ENCODE measurements at places on chromosomes 2 and 18.

- DNase-seq = no peak
Measured at GRCh38 chr2:117631152-117631945, 183.1 kb upstream of the DDX18 start.

GRCh38 chr2:200258881-200259576, 47.5 kb upstream of the SPATS2L start:
- DNase-seq = no peak

- no peak for DNase-seq
Measured at GRCh38 chr2:77602771-77603170, 80.6 kb upstream of the LRRTM4 start.

DNA sequence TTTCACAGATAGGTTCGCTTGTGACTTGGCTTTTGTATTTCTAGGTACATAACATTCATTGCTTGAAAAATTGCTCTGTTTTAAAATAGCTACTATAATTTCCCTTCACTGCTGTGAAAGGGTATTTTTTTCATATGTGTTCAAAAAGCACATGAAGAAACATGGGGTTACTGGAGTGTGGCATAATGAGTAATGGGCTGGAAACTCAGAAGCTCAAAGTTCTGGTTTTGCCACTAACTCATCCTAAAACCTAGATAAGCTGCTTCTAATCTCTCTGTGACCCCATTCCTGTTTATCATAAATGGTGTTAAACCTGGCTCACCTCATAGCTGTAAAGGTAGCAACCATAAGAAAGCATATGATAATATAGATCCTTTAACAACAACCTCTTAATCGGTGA, 319.3 kb downstream of the PTPRM start:
- no peak for DNase-seq

- DNase-seq = no peak
Measured at GRCh38 chr2:86256982-86257381, 57.7 kb downstream of the MRPL35 start.

GRCh38 chr2:235087832-235088495, 136.1 kb downstream of the SH3BP4 start:
- no peak for DNase-seq

DNA sequence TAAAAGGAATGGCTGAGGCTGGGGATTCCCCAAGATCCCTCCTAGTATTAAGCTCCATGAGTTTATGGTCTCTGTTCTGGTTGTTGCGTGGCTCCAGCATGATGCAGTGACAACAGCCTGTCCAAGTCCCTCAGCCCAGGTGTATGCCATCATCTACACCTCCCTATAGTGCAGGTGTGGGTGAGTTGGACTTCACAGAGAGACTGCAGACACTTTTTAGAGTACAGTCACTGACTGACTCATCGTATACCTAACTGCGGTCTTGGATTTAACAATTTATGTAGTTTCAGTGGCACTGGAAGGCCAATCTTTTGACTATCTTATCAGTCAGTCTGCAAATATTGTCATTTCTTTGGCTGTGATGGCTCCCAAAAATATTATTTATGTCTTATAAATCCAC, 415.0 kb downstream of the TMX3 start:
- no peak for DNase-seq

DNA sequence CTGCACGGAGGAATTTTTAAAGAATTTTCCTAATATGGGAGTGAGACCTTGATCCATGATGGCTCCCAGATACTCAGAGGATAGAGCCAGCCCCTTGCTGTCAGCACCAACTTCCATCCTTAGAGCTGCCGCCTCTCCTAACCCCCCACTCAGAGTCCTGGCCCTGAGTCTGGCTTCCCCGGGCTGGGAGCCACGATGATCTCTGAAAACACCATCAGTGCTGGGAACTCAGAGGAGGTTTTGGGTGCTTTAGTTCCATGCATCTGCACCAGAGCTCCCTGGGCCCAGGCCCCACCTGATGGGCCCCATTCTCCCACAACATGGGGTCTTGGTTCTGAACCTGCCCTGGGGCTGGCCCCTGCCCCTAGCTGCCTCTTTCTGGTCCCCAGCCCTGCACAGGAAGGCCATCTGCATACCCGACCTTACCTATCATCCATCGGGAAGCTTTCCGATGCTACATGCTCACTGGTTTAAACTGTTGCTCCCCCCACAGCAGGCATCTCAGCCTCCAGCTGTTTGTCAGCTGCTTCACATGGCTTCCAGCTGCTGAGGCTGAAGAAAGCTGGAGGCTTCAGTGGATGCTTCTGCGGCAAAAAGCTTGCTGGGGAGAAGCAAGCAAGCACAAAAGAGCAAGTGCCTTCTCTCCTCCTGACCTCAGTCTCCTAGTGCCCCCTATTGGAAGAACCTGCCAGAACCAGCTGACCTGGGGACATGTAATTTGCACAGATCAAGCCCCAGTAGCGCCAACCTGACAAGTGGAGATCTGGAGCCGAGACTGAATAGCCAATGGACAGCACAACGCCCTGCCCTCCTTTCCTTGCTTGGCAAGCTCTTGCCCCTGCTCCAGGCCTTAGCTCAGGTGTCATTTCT, 24.2 kb upstream of the RHOB start:
- DNase-seq = no peak

GRCh38 chr2:96105994-96106715, 10.2 kb downstream of the ADRA2B start:
- DNase-seq = no peak

DNA sequence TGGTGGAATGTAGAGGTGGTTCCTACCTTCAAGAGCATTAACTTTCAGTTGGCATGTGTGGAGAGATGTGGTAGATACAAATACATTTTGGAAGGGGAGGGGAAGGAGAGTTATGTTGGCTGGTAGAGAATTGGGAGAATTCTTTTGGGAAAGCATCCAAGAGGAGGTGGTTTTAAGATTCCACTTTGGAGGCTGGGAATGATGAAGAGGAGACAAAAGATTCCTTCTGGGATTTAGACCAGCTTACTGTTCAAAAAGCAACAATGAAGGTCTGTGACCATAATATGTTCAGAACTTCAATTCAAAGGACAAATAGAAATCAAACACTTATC, 120.8 kb upstream of the FOSL2 start:
- DNase-seq = no peak

DNA sequence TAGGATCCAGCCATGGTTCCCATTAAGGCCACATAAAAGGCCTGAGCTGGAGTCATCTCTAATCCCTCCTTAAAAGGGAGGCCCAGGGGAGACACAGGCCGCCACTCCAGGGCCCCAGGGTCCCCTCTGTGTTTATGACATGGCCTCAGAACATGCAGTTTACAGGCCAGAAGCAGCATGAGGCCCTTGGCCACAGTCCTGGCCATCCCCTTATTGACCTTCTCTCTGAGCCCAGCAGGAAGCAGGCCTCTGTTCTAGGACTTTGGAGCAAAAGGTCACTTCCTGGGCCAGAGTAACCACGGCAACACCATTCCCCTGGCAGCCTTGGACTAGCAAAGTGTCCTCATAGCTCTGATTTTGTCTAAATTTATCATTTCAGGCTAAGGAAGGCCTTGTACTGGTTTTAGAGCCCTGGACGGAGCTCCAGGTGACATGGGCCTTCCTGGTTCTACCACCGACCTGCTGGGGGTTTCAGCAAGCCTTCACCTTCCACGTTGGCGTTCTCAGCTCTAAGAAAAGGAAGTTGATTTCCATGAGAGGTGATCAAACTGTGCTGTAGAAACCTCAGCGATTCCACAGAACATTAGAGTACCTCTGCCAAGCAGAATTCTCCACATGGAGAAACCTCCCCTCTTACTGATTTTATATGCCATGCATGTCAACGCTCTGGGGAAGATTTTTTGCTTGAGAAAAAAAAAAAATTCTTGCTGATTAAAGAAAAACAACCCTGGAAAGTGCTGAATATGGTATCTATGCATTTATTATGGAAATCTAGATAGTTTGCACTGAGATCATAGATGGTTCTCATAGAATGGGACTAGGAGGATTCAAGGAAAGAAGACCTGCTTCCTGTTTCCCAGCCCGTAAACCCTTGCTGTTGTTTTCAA, 53.7 kb downstream of the HS1BP3 start:
- DNase-seq = no peak

GRCh38 chr18:77059294-77059916, 73.2 kb downstream of the MBP start:
- no peak for DNase-seq

DNA sequence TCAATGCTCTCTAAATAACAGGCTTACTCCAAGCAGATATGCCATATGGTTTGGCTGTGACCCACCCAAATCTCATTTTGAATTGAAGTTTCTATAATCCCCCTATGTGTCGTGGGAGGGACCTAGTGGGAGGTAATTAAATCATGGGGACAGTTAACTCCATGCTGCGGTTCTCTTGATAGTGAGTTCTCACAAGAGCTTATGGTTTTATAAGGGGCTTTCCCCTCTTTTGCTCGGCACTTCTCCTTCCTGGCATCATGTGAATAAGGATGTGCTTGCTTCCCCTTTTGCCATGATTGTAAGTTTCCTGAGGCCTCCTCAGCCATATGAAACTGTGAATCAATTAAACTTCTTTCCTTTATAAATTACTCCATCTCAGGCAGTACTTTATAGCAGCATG, 302.7 kb upstream of the ZC3H15 start:
- DNase-seq = no peak

- no peak for DNase-seq
Measured at GRCh38 chr2:135494917-135495316, 36.1 kb downstream of the ZRANB3 start.

- no peak for DNase-seq
Measured at GRCh38 chr2:231334179-231334930, 61.2 kb upstream of the B3GNT7 start.

- DNase-seq = no peak
Measured at GRCh38 chr2:128603411-128603924, 284.8 kb upstream of the HS6ST1 start.

- DNase-seq = no peak
Measured at GRCh38 chr2:241689306-241689705, 2.7 kb upstream of the DTYMK start.

DNA sequence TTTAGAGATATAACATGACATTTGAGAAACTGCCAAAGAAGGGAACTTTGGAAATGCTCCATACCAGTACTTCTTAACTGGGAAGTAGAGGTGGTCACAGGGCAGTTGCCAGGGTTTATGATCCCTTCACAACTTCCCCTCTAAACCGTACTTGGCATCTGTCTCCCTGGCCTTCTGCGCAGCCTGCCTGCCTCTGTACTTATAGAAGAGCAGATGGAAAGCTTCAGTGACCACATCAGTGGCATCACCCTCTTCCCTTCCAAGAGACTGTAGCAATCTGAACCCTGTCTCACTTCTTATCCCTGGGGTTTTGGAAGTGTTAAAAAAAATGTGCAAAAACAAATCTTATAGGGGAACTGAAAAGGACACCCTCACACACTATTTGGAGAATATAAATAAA, 64.1 kb downstream of the EIF2AK3 start:
- DNase-seq = no peak

DNA sequence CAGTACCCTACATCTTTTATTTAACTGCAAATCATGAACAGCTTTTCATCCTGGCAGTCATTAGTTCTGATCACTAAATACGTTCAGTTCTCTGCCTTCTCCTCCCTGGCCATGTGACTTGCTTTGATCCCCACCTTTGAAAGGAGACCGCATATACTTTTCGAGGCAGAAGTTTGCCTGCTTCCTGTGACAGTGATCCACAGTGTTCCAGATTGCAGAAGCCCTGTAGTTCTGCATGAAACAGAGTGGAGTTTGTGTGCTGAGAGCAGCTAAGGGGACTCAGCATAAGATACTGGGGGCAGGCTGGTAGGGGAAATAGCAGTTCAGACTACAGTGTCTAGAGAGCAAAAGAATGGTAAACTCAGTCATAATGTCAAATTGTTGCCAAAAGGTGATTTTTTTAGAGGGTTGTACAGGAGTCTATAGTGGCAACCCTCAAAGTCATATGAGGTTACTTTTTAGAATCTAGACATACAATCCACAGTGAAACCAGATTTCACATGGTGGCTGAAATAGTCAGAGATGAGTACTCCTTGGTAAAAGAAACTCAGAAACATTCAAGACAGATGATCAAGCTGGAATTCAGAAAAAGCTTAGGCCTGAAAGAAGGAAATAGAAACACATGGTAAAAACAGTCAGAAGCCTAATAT, 1800.4 kb upstream of the CELF4 start:
- DNase-seq = no peak

GRCh38 chr18:50659091-50660003, 99.5 kb downstream of the MAPK4 start:
- DNase-seq = no peak

GRCh38 chr2:200026332-200027230, 71.2 kb downstream of the MAIP1 start:
- no peak for DNase-seq

- DNase-seq = no peak
Measured at GRCh38 chr2:230905448-230906421, 19.3 kb downstream of the GPR55 start.

DNA sequence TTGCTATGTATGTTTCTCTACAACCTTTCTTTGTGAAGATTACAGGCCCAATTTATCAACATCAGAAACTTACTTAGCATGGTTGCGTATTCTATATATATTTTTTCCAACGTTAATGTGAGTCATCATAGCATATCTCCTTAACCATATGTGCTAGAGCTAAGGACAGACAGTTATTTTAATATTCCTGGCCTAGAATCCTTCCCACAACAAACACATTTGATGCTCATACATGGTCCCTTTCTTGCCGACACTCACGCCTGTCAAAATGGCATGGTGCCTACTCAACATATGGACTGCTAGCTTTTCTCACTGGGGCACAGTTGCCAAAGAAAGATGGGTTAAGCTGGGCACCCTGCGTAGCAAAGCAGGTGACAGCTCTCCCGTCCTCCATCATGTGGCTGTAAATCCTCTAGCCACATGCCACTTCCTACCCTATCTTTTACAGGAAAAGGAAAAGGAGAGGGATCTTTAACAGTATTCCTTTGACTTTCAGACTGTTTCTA, 75.2 kb upstream of the GALNT5 start:
- DNase-seq = no peak
